ENCODE measurements at places on chromosomes 4 and X.

- DNase-seq, result no peak
Observed at GRCh38 chrX:52346174-52347165, 22.4 kb upstream of the XAGE2 start.

GRCh38 chrX:76617020-76617419 lies 189.5 kb downstream of the MAGEE1 start:
- no peak for DNase-seq

- no peak for DNase-seq
Observed at GRCh38 chr4:243426-243825, 61.8 kb downstream of the ZNF732 start.

GRCh38 chr4:38601916-38602291 lies 62.1 kb upstream of the KLF3 start:
- DNase-seq, result no peak

- no peak for DNase-seq
Observed at GRCh38 chr4:145552181-145552822, 66.9 kb upstream of the MMAA start.
